ENCODE measurements at places on chromosomes 6 and 20.

DNA sequence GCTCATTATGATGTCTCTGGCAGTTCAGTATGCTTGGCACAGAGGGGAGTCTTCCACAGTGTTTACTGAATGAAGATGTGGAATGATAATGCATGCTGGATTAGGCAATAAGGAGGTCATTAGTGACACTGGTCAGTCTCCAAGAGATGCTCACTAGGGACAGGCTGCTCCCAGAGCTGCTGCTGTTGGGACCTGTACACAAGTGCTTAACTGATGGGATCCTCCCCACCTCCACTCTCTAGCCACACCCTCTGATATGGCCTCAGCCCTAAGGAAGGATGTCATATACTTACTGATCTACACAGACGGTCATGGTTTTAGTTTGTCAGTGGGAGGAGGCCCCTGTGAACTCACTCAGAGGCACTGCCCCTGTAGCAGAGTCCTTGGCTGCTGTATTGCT, 73.4 kb downstream of the MYB start:
- DNase-seq: no peak

DNA sequence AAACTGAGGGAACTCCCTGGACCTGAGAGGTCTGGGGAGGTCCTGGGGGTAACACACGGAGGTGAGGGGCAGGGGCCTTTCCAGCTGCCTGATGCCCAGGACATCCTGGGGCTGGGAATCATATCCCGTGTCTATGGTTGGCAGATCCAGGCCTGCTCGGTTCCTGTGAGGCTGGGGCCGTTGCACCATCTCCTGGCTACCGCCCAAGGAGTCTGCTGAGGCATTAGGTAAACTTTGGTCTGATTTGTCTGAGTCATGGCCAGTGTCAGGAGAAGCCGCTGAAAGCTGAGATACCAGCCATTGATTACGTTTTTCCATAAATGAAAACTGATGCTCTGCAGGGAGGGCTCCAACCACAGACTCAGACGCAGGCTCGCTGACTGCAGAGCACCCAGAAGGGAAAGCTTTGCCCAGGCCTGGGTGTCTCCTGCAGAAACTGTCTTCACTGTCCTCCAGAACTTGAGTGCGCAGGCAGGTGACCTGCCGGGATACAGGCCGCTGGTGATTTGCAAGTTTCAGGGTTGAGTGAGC, 14.2 kb downstream of the TRAF3IP2 start:
- no peak for DNase-seq

DNA sequence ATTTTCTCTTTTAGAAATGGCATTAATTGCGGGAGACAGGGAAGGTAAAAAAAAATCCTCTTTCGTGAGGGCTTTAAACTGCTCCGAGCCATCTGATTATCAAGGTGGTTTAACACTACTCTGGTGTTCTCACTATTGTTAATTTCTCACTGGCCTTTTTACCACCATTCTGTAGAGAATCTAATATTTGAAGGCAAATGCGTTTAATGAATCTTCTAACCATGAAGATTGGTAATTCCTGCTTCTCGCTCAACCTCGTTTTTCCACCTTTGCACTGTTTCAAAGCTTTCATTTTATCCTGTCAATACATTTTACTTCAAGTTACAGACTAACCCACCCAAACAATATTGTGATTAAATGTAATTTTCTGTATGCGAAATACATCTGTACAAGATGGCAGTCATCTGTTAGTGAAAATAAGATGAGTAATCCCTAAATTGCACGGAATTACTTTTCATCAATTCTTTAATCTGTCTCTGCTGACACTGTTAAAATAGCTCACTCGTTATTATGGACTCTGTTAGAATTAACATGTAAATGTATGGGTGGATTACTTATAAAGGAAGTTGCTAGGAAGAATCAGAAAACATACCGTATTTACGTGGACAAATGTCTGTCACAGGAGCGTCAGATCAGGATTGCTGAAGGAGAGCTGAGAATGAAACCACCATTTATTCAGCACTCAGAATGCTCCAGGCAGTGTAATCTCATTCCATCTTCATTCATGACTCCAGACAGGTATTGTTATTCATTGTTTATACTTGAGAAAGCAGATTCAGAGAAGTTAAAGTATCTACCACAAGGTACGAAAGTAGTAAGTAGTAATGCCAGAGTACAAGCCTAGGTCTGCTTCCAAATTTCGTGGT, 1.1 kb upstream of the LCA5 start:
- DNase-seq: no peak

- peak; percentile 70 for DNase-seq
Measured at GRCh38 chr6:31659649-31660380, 763 bp downstream of the C6orf47 start.

GRCh38 chr6:11309947-11310665, 77.6 kb upstream of the NEDD9 start:
- no peak for DNase-seq

GRCh38 chr20:54058420-54059139, 11.8 kb downstream of the BCAS1 start:
- DNase-seq: no peak

DNA sequence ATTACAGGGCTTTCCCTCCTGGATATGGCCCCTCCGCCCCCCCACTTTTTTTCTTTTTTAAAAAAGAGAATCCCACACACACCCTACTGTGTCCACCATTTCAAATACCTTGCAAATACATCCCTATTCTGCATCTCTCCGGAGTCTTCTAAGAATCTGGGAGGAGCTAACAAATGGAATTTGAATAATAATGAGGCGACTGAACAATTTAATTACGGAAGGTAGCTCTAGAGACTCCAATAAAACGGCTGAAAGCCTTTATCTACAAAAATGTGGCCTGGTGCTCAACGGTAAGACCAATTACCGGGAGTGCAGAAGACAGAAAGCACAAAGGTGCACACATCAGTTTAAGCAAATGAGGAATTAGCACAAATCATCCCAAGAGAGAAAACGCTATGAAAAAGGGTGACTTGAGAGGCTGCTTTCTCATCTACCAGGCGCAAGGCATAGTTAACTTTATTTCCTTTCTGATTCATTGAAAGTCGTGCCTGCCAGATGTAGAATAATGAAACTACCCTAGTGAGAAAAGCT, 1.8 kb downstream of the RRAGD start:
- no peak for DNase-seq

DNA sequence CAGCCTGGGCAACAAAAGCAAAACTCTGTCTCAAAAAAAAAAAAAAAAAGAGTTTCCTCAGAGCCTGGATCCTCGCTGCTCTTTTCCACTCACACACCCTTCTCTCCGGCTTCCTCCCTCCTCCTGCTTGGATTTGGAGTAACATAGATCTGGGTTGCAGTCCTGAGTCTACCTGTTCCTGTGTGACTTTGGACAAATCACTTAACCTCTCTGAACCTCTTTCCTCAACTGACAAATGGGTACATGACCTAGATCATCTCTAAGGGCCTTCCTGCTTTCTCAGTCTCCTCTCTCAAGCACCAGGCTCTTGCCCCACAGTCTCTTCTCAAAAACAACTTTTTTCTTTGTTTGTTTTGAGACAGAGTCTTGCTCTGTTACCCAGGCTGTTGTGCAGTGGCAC, 5.6 kb upstream of the R3HDML start:
- no peak for DNase-seq

DNA sequence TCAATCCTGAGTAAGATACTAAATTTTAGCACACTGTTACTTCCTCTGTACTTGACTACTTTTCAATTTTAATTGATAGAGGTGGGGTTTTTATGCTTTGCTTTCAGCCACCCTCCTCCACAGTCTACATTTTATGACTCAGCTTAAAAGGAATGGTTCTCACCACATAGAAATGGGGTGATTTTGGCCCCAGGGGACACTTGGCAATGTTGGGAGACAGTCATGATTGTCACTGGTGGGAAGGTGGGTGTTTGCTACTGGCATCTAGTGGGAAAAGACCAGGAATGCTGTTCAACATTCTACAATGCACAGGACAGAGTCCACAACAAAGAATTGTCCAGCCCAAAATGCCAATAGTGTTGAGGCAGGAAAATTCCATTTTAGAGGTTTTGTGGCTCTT, 71.3 kb downstream of the PCSK2 start:
- no peak for DNase-seq

GRCh38 chr20:22447447-22447778, 137.0 kb downstream of the FOXA2 start:
- no peak for DNase-seq

DNA sequence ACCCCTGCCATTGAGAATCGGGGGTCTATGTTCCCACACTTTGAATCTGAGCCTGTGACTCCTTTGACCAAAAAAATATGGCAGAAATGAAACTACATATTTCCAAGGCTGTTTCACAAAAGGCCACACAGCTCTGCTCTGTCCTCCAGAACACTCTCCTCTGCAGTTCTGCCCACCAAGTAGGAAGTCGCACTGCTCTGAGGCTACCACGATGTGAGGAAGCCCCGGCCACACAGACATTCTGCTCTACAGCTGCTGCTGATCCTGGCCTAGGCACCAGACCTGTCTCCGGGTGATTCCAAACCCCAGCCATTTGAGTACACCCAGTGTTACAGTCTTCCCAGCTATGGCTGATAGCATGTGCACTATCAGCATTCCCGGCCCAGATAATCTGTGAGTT, 85.1 kb downstream of the LYRM4 start:
- no peak for DNase-seq

- no peak for DNase-seq
Measured at GRCh38 chr20:62935204-62935967, 2.6 kb upstream of the GID8 start.

DNA sequence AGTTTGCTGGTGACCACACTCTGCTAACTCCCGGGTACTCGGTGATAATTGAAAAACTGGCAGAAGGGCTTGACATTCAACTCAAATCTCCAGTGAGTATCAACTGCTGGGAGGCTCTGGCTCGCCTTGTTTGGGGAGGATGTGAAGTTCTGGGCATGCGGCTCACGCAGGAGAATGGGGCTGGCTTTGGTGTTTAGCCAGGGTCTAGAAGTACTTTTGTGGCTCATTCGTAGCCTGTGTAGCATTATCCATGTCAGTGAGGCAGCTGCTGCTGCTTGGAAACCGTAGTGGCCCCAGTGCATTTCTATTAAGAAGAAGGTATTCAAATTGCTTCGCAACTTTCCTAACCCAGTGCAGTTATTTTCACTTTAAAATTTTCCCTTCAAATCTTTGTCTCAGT, 52.2 kb downstream of the KDM1B start:
- no peak for DNase-seq

GRCh38 chr6:98179606-98180005, 654.8 kb upstream of the POU3F2 start:
- DNase-seq: no peak

GRCh38 chr6:140401761-140402160, 1027.3 kb upstream of the CITED2 start:
- DNase-seq: no peak

All from CD4-positive, alpha-beta T cell treated with Interleukin-15 for 4 hours (primary cell).